ENCODE measurements at places on chromosomes 1 and 21. TPM values are rescaled to one million over a fixed set of nuclear protein-coding genes. Genes with fewer than 3 reads are reported as not detected.

Gene RPTN
- not detected for total RNA-seq

Gene LCE1E
- total RNA-seq = not detected

Gene GPR25
- 0.18 TPM for total RNA-seq

Gene TEDDM1
- total RNA-seq = not detected

Gene NTRK1
- total RNA-seq = 2.9 TPM

Gene CHTOP
- total RNA-seq = 98.9 TPM
